Brain pericyte (primary cell): ENCODE measurements at places on chromosomes 4 and X.
A peak's percentile ranks its signal among the peaks of the same experiment; 100 is the strongest.

- no peak for DNase-seq
Observed at GRCh38 chr4:97367878-97368277, 775.4 kb downstream of the STPG2 start.

GRCh38 chrX:33142331-33142730, 69.0 kb downstream of the DMD start:
- no peak for DNase-seq

- DNase-seq = no peak
Observed at GRCh38 chrX:9614016-9614415, 149.2 kb downstream of the TBL1X start.

GRCh38 chr4:16029262-16029661, 54.6 kb downstream of the PROM1 start:
- DNase-seq = peak; percentile 6

GRCh38 chr4:23952258-23952657, 62.4 kb upstream of the PPARGC1A start:
- no peak for DNase-seq

- no peak for DNase-seq
Observed at GRCh38 chrX:39894683-39895082, 203.1 kb downstream of the BCOR start.

- DNase-seq = no peak
Observed at GRCh38 chr4:150743564-150744342, 161.8 kb downstream of the MAB21L2 start.

DNA sequence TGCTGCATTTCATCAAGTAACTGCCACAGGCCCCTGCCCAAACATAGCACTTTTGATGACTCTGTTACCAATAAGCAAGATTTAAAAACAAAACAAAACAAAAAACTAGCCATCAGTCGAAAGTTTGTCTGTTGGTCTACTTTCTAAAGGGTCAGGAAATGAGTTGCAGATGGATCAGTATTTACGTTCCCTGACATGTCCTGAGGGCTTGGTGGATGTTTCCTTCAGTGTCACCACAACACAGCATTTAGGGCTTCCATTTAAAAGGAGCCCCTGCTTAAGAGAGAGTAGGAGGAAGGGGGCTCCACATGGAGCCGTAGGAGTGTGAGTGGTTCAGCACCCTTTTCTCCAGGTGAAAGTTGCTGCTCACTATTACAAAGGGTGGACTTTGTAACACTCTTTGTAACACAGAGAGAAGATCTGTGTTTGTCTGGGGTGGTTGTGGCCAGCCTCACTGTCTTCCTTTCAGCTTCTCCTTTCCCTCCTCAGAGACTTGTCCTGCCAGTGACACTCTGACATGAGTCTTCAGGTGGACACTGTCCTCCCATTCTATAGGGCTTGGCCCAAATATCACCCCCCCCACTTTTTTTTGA, 167.5 kb upstream of the PDE5A start:
- DNase-seq = no peak

GRCh38 chr4:23130845-23131244, 438.1 kb downstream of the GBA3 start:
- DNase-seq = no peak

GRCh38 chrX:69216911-69217310, 51.7 kb upstream of the PJA1 start:
- no peak for DNase-seq

DNA sequence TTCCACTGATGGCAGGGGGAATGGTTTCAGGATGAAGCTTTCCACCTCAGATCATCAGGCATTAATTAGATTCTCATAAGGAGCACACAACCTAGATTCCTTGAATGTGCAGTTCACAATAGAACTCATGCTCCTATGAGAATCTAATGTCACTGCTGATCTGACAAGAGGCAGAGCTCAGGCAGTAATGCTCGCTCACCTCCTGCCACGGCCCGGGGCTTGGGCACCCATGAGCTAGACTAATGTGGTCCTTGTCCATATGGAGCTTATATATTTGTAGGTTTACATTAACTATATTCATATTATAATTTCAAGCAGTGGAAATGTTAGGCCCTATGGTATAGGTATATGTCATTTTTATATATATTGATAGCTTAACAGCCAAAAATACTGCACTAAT, 24.4 kb downstream of the SLC9B2 start:
- no peak for DNase-seq

DNA sequence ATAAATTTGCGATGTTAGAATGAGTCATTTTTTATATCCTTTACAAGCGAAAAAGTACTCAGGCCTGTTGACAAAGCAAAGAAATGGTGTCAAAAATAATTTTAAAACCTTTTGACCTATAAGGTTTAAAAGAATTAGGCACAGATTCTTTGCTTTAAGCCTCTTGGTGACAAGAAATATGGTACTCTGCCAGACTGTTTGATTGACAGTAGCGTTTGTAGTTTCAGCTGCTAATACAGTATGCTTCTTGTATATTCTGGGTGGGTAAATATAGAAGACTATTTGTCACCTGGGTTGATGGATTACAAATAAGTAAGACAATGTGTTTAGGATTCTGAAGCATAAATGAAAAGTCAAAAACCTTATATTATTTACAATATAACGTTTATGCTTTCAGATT, 193.1 kb upstream of the PITX2 start:
- DNase-seq = no peak

GRCh38 chrX:14872355-14872754, 514 bp downstream of the FANCB start:
- no peak for DNase-seq

GRCh38 chrX:20487227-20487626, 220.5 kb upstream of the RPS6KA3 start:
- no peak for DNase-seq

- no peak for DNase-seq
Observed at GRCh38 chr4:62130637-62131036, 930.5 kb downstream of the ADGRL3 start.

GRCh38 chr4:79657379-79657778, 249.4 kb upstream of the GK2 start:
- DNase-seq = no peak

- DNase-seq = no peak
Observed at GRCh38 chr4:75924309-75924827, 16.4 kb downstream of the NAAA start.

GRCh38 chrX:119075270-119076025, 2.7 kb downstream of the CT47C1 start:
- DNase-seq = no peak

- DNase-seq = no peak
Observed at GRCh38 chr4:113050371-113050755, 910 bp downstream of the ANK2 start.

DNA sequence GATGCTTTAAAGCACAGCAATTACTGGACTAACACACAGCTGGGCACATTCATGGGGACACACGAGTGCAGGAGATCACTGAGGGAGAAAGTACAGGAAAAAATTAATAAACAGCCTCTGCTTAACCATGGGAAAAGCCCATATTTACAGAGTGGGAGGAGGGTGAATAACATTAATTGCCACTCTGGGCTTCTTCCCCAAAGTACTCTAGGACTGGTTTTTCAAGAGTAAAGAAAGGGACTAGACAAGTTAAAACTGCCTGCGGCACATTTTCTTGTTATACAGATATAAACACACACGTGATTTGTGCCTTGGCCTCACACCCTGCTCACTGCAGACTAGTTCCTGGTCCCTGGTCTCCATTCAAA, 179.7 kb upstream of the TET2 start:
- DNase-seq = no peak

- no peak for DNase-seq
Observed at GRCh38 chrX:8030361-8030760, 103.1 kb upstream of the PNPLA4 start.

DNA sequence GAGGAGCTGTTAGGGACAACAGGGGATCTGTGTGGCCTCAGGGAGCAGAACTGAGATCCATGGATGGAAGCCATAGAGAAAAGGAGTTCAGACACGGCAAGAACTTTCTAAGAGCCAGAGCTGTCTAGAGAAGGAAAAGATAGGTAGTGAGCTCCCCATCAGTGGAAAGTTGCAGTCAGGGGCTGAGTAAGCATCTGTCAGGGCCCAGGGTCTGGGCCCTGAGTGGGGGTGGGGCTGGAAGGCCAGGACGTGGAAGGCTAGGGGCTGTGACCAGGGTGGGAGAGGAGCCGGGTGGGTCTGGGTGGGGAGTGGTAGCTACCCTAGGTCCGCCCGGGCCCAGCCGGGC, 324 bp upstream of the MSN start:
- DNase-seq = no peak

DNA sequence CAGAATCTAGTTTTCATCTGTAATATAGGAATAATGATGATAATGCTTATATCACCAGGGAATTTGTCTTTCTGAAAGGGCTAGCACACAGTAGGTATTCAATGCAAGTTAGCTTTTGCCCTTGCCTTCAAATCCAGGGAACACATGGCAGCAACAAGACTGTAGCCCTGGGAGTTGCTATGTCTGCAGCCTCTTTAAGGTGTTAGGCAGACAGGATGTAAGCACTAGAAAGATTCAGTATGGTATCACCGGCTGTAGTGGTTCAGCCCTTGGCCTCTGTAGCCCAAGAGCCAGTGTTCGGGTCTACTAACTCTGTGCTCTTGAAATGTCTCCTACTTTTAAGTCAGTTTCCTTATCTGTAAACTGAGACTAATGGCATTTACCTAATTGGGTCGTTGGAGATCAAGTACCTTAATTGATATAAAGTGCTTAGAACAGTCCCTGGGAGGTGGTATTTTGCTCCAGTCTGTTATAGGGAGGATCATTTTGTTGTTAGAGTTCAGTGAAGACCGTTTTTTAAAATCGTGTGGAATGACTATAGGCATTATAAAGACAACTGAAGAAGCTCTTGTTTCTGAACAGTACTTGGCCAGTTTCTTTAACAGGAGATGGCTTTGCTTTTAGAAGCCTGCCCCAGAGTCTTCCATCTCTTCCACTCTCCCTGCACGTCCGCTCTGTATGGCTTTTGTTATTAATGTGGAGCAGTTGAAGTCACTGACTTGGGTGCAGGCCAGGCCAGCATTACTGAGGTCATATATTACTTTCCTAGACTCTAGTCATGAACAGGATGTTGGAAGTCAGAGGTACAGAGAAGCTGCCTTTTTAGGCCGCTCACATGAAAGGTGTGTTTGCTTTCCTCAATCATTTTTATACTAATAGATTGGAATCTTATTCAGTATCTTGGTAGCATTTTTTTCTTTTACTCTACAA, 44.8 kb downstream of the GAB1 start:
- DNase-seq = peak; percentile 50

DNA sequence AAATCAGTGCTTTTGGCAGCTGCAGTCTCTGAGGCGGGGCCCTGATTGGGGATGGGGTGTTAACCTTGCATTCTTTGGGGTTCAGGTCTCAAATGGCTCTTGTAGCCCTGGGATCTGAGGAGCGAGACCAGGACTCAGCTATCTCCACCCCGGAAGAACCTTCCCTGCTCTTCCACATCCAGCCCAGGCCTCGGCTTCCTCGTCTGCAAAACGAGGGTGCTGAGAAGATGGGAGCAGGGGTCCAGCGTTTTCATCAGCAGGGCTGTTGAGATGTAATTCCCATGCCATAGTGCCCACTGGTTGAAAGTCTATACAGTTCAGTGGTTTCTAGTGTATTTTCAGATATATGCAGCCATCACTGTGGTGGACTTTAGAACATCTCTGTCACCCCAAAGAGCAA, 34.6 kb upstream of the WFS1 start:
- DNase-seq = no peak

- no peak for DNase-seq
Observed at GRCh38 chrX:62923093-62923492, 428.0 kb downstream of the SPIN4 start.

GRCh38 chrX:1581132-1581531, 10.3 kb upstream of the AKAP17A start:
- DNase-seq = no peak

GRCh38 chrX:110403441-110404238, 45.0 kb downstream of the RTL9 start:
- no peak for DNase-seq

GRCh38 chr4:70544279-70544868, 26.0 kb downstream of the AMTN start:
- no peak for DNase-seq

- no peak for DNase-seq
Observed at GRCh38 chr4:6116696-6117285, 83.6 kb downstream of the JAKMIP1 start.

DNA sequence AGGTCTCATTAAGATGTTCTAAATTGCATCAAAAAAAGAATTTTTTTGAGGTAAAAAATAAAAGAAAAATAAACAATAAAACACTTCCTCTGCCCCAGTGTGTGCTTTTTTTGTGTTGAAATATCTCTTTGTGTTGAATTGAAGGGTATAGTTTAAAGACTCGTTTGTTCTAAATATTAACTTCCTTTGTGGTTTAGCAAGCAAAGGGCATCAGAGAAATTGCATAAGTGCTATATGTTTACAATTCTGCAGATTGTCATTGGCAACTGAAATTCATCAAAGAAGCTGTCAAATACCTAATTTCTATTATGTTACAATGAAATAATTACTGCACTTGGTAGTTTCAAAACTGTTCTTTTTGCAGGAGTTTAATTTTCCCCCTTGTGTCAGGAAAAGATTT, 260.5 kb downstream of the DKK2 start:
- DNase-seq = no peak

- no peak for DNase-seq
Observed at GRCh38 chrX:39721566-39722279, 376.0 kb downstream of the BCOR start.

GRCh38 chr4:186167605-186168004, 23.8 kb upstream of the CYP4V2 start:
- DNase-seq = no peak

DNA sequence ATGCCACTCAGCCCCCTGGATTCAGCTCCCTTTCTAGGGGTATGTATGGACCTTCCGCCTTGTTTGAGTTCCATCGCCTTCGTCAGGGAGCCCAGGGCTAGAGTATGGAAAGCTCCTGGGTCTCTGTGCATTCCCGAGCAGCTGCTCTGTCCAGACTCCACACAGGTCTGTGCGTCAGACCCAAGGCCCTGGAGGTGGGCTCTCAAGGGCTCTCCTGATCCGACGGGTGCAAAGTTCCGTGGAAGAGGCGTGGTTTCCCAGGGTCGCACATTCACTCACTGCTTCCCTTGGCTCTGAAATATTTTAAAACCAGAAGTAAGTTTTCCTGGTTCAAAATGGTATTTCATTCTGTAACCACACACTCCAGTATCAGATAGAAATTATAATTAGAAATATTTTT, 863.2 kb downstream of the TRIML1 start:
- DNase-seq = no peak

DNA sequence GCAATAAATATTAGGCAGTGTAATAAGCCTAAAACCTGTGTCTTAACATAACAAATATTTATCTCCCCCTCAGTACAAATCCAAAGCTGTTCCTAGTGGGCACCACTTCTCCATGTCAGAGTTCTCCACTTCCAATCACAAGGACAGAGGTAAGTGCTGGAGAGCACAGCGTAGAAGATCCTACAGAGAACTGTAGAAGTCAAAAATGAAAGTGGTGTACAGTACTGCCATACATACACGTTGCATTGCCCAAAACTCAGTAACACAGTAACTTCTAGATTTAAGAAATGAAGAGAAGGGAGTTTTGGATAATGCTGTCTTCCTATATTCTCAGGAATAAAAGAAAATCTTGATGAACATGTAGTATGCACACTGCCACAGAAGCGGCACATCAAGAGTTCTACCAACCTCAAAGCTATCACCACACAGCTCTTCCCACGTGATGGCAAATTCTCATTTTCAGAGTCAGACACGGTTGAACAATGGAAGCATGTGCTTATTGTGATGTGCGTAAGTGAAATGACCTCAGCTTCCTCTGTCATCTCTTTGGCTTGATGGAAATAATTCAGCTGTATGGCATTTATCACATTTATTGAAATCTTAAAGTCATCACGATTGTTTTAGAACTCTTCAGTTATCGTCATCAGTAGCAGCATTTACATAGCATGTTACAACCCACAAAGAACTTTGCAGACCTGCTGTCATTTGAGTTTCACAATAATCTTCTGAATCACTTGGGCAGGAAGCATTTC, 27.1 kb upstream of the SPANXN4 start:
- DNase-seq = no peak
